ENCODE measurements at places on chromosomes 5 and 9.

- DNase-seq: peak; percentile 59
Observed at GRCh38 chr5:93378073-93378472, 202.9 kb downstream of the NR2F1-AS1 start.

- DNase-seq: peak; percentile 55
Observed at GRCh38 chr5:36403632-36404311, 102.1 kb upstream of the RANBP3L start.

- no peak for DNase-seq
Observed at GRCh38 chr5:62000646-62001045, 305.4 kb upstream of the KIF2A start.

GRCh38 chr5:1161833-1162229 lies 39.6 kb upstream of the SLC6A19 start:
- no peak for DNase-seq

- peak; percentile 29 for DNase-seq
Observed at GRCh38 chr9:108272349-108272899, 583.4 kb downstream of the ACTL7B start.

GRCh38 chr5:16104961-16105360 lies 74.6 kb downstream of the MARCHF11 start:
- DNase-seq: no peak

DNA sequence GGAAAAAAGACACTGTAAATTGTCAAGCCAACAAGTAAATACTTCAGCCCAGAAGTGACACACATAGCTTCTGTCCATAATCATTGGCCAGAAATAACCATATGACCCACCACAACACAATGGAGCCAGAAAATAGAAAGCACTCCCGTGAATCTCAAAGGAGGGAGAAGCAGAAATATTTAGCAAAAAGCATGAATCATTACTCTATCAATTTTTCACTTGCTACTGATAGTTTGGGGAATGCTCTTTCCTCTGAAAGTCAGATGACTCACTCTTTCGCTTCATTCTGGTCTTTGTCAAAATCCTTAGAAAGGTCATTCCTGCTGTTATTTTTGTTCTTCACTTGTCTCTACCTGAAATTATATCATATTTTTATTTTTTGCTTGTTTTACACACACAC lies 312.6 kb downstream of the TMEM232 start:
- no peak for DNase-seq

- DNase-seq: no peak
Observed at GRCh38 chr5:42285230-42285629, 138.0 kb upstream of the GHR start.

All from skeletal muscle cell (primary cell).